ENCODE measurements at places on chromosomes 5 and 9.

GRCh38 chr5:125199373-125199772, 452.9 kb upstream of the ZNF608 start:
- no peak for DNase-seq

- DNase-seq: no peak
Measured at GRCh38 chr5:131466171-131466766, 168.8 kb downstream of the RAPGEF6 start.

GRCh38 chr9:98709968-98710965, 1.5 kb upstream of the GABBR2 start:
- no peak for DNase-seq

DNA sequence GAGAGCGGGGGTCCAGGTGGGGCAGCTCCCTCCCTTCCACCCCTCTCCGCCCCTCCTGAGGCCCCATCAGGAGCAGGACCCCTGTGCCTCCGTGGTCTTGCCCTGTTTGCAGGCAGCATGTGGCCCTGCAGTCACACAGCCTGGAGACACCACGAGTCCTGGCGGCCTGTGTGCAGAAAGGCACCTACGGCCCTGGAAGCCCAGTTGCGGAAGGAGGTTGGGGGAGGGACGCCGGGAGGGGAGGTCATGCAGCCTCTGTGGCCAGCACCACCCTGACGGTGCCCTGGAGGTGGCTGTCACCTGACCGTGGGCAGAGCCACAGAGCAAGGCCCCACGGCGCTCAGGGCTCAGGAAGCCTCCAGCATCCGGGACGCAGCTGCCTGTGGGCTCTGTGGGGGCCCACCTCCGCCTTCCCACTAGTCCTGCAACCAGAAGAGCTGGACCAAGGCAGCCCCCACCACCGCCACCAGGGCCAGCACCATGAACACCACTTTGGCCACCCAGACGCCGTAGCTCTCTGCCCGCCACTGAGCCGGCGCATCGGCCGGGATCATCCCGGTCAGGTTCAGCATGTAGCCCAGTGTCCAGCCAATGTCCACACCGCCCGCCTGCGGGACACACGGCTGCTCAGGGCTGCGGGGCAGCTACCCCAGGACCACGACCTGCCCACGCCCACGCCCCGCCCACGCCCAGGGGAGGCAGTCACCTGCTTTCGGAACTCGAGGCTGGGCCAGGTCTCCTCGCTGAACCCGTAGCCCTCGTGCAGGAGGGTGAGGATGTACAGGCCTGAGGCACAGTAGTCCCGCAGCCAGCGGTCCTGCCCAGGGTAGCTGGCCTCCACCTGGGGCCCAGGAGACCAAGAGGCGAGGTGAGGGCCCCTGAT, 6.4 kb downstream of the ENTPD8 start:
- no peak for DNase-seq

GRCh38 chr5:130068101-130068500, 163.8 kb downstream of the CHSY3 start:
- DNase-seq: no peak

DNA sequence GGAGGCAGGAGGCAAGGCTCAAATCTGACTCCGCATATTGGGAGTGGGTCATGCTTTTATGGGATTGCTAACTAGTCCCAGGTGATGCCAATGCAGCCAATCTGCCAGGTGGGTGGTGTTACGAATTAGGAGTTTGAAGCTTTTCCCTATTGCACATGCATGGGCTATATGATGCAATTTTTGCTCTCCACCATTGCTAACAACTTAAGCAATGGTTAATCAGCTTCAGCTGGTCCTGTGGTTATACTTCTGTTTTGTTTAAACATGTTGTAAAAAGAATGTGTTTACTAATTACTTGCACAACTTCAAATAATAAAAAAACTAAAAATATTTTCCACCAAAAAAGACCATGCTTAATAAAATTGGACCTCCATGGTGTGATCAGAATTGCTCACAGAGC, 55.7 kb downstream of the SHC3 start:
- no peak for DNase-seq

DNA sequence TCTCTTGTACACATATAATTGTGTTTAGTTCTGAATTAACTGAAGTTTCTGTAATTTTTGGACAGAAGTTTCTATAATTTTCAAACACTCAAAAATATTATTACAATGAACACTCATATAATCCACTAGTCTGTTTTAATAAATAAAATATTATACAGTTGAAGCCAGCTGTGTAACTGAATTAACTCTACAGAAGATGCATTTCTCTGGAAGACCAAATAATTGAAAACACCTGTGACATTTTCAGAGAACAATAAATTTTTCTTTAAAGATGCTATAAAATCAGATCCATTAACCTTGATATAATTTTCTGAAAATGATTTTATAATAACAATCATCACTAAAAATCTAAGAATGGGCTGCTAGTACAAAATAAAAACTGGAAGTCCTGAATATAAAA, 14.7 kb downstream of the NADK2 start:
- no peak for DNase-seq

DNA sequence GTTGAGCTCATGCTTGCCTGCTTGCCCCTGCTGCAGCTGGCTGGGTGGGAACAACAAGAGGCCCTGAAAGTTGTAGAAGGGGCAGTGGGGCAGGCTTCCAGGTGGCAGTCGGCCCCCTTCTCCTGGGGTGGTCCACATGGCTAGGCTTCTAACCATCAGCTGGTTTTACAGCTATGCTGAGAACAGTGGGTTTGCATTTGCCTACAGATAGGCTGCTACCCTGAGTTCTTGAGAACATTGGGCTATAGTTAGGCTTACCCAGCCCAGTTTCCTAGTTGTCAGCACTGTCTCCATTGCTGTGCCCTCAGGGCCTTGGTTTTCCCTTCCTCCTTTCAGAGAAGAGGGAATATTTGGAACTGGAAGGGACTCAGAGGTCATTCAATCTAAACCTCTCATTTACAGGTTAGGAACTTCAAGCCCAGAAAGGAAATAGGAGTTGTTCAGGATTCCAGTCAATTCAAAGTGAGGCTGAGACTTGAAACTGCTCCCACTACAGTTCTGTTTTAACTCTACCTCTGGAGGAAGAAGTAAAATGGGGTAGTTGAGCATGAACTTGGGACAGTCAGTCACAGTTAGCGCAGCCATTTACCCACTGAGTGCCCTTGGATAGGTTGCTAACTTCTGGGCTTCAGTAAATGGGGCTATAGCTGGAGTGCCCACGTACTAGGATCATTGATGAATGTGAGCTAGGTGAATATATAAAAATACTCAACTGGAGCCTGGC, 11.5 kb downstream of the LARP1 start:
- no peak for DNase-seq

DNA sequence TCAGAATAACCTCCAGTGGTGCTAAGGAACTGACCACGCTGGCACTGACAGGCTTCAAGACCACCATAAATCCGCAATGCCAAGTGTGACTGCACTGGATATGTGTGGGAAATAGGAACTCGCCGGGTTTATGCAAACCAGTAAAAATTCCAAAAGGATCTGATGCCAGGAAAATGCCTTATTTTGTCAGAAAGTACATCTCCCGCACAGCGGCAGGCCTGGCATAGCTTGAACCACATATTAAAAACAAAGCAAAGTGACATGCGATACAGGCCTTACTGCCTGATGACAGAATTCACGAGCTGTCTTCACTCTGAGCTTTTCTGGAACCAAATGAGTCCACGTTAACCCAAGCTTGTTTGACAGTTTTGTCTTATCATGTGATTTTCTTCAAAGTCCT, 139.6 kb downstream of the GLIS3 start:
- no peak for DNase-seq

DNA sequence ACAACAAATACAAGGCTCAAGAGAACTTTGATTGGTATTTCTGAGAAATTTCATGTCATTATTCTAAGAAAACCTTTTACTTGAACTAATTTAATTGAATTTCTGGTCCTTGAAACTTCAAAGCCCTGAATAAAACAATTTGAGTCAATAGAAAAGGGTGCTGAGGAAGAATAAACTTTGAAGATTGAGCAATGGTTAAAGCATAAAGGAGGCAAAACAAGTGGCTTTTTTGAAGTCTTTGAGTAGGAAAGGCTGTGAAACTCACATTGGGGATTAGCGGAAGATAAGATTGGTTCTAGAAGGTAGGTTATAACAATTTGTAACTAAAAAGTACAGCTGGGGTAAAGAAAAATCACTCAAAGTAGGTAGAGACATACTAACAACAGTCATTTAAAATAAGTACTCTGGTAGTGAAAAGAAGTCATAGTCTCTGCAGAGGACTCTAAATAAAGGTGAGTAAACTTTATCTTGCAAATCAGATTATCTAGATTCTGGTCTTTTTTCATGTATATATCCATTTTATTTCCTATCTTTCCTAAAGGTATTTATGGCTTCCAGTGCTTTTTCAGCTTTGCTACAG, 6.4 kb upstream of the PLPP1 start:
- no peak for DNase-seq

DNA sequence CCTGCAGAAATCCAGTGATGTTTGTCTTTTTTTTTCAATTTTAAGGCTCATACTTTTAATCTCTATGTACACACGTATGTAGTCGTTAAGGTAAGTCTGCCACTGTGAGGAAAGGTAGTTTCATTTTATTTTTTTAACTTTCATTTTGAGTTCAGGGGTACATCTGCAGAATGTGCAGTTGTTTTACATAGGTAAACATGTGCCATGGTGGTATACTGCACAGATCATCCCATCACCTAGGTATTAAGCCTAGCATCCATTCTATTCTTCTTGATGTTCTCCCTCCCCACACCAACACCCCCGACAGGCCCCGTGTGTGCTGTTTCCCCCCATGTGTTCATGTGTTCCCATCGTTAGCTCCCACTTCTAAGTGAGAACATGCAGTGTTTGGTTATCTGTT, 19.7 kb downstream of the MUSK start:
- no peak for DNase-seq

Data from stimulated activated CD4-positive, alpha-beta T cell treated with anti-CD3 and anti-CD28 coated beads, TNF-alpha, amount 100 ng/mL, for 48 hours (primary cell).